ENCODE measurements at places on chromosomes 12 and 14.

DNA sequence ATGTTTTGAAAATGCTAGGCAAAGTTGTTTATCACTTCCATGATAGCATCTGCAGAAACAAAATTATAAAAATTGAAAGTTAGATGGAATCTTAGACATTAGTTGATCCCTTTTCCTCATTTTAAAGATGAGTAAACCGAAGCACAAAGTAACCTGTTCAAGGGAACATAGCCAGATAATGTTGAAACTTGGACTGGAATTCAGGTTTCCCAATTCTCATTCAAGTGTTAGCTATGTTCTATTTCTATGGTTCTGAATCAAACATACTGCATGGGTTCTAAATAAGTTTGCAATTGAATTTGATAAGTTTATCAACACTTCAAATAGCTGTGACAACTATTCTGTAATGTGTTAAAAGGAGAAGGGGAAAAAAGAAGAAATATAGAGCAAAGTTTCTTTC, 122.4 kb upstream of the SOX5 start:
- DNase-seq = no peak

GRCh38 chr14:103555559-103556337, 6.7 kb downstream of the BAG5 start:
- no peak for DNase-seq

- DNase-seq = no peak
These were observed 130.3 kb downstream of the NDUFA12 start for GRCh38 chr12:94872971-94873733.

- no peak for DNase-seq
These were observed 67.8 kb downstream of the GALNT8 start for GRCh38 chr12:4787965-4788364.

- DNase-seq = no peak
These were observed 74.2 kb downstream of the FZD10 start for GRCh38 chr12:130236446-130236845.

GRCh38 chr14:72701237-72701565, 192.7 kb downstream of the DPF3 start:
- no peak for DNase-seq
